ENCODE measurements at places on chromosomes 3 and 15.

- DNase-seq, result no peak
Measured at GRCh38 chr3:177596816-177597271, 399.6 kb upstream of the TBL1XR1 start.

GRCh38 chr3:46282041-46282440, 39.8 kb downstream of the CCR3 start:
- DNase-seq, result no peak

DNA sequence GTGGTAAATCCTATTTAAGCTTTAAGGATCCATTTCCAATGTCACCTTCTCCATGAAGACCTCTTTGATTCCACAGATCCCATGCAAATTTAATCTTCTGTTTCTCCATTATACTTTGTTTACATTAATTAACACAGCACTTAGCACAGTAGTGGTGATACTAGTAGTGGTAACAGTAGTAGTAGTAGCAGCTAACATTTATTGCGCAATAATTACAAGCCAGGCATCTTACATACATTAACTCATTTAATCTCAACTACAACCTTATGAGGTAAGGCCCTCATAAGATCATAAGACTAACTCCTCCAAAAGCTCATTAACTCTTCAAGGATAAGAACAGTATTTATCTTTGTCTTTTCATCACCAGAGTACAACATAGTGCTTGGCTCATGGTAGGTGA, 54.8 kb upstream of the FSIP1 start:
- DNase-seq, result no peak

GRCh38 chr3:78785004-78785403, 982.8 kb downstream of the ROBO1 start:
- DNase-seq, result no peak

DNA sequence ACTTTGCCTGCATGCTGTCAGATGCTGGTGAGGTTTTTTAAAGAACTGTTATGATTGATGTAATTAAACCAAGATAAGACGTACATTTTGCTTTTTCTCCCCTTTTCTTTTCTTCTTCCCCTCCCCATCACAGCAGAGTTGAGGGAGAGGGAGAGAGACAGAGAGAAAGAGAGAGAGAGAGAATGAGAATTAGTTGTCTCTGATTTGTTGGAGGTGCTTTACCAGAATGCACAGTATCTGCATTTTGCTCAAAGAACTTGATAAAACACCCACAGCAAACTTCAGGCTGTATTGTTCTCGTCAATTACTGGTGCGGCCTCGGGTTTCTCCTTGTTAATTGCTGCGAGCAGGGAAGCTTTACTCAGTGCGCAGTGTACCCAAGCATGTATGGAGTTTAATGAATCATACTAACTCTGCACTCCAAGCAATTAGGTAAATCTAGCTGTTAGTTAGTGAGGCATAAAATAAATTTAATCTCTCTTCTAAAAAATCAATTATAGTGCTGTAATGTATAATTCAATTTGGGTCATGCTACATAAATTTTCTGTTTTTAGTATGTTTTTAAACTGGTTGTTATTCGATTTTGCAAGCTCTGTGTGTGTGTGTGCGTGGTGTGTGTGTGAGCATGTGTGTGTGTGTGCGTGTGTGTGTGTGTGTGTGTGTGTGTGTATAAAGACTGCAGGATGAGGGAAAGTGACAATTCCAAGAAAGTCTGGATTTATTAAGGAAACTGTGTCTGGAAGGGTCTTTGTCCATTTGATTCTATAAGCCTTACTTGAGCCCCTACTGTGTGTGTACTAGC, 273.4 kb downstream of the TLE3 start:
- no peak for DNase-seq

GRCh38 chr3:99471353-99472323, 166.8 kb upstream of the COL8A1 start:
- no peak for DNase-seq

DNA sequence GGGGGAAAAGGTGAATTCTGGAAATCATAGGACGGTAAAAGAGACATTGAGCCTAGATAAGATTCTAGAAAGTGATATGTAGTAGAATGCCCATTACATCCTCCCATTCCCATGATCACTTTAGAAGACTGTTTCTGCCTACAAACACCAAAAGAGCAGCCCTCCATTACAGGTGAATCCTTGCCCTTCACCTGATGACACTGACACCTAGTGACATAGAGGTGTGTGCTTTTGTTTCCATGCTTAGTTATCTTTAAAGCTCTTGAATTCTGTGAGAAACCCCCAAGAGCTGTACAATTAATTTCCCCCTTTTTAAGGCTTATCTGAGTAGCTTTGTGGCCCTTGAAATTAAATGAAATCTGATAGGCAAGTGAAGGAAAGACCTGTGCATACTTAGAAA, 8.3 kb upstream of the BBX start:
- no peak for DNase-seq

GRCh38 chr15:61047783-61048182, 181.3 kb downstream of the RORA start:
- DNase-seq, result no peak

- DNase-seq, result no peak
Measured at GRCh38 chr3:190543671-190544070, 29.8 kb downstream of the IL1RAP start.

DNA sequence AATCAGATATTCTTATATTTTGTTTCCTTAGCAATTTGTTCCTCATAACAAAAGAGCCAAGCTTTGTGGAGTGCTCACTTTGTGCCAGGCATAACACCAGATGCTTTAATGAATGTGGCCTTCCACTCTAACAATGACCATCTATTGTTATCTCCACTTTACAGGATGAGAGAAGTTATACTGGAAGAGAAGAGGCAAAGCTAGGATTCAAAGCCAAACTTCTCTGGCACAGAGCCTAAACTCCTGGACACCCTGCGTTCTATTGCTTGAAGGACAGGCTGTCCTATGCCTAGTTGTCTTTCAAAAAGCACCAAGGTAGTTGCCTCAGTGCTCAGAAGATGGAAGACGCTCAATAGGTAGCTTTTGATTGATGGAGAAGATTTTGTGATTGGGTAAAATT, 123.2 kb upstream of the FEZF2 start:
- DNase-seq, result no peak

DNA sequence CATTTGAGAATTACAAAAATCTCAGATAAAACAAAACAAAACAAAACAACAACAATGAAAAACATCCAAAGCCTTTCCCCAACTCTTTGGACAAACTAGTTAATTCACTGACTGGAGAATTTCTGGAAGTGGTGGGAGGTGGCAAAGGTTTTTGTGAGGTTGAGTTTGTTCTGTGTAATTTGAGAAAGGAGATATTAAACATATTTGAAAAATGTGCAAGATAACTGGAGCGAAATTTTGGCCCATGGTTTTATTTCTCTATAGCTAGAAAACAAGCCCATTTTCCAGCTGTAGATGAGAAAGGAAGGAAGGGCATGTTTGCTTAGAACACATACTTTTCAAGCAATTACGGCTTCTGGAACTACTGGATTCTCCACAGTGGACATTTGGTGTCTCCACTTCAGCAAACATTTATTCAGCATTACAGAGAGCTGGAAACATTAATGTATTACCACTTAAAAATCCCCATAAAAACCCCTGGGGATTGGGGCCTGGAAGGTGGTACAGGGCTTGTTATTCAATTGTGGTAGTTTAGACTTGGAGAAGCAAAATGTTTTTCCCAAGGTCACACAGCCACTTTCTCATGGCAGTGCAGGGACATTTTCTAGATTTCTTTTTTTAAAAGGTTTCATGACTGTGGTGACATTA, 135.8 kb downstream of the THSD4 start:
- DNase-seq, result no peak

GRCh38 chr15:55681631-55682030, 61.3 kb downstream of the PRTG start:
- DNase-seq, result no peak

- DNase-seq, result no peak
Measured at GRCh38 chr3:25581335-25581734, 83.4 kb downstream of the TOP2B start.

Measured in AG09309 (cell line).